ENCODE measurements at places on chromosomes 16 and 17.

- DNase-seq: no peak
These were observed 452.3 kb downstream of the CDH11 start for GRCh38 chr16:64669573-64669972.

GRCh38 chr17:82884970-82885353, 45.1 kb upstream of the ZNF750 start:
- no peak for DNase-seq

DNA sequence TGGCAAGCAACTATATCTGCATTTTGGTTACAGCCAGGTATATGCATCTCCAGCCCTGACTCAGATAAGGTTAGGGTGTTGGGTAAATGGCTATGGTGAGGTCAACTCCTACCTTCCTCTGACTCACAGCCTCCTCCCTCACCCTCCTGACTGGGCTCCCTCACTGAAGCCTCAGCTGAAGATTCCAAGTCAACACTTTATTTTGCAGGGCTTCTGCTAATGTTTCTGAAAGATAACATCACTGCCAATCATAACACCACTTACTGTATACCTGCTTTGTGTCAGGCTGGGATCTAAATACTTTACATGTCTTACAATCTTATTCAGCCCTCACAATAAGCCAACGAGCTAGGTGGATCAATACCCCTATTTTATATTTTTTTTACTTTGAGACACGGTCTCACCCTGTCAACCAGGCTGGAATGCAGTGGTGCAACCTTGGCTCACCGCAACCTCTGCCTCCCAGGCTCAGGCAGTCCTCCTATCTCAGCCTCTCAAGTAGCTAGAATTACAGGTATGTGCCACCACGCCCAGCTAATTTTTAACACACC, 47.8 kb upstream of the GCSH start:
- no peak for DNase-seq

DNA sequence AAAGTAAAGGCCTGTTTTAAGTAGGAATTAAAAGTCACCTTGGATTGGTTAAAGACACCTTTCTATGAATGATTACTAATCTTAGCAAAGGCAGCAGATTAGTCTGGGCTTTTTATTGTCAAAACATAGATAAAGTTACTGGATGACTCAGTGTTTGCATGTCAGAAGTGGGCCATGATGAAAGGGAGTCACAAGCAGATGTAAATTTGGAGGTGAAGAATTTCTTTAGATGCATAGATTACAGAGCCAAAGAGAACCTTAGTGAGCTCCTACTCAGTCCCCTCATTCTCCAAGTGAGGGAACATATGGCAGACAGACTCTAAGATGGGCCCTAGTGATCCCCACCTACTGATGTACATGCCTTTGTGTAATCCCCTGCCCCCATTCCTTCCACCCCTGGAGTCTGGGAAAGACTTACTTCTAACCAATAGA, 124.5 kb downstream of the HS3ST3A1 start:
- no peak for DNase-seq

DNA sequence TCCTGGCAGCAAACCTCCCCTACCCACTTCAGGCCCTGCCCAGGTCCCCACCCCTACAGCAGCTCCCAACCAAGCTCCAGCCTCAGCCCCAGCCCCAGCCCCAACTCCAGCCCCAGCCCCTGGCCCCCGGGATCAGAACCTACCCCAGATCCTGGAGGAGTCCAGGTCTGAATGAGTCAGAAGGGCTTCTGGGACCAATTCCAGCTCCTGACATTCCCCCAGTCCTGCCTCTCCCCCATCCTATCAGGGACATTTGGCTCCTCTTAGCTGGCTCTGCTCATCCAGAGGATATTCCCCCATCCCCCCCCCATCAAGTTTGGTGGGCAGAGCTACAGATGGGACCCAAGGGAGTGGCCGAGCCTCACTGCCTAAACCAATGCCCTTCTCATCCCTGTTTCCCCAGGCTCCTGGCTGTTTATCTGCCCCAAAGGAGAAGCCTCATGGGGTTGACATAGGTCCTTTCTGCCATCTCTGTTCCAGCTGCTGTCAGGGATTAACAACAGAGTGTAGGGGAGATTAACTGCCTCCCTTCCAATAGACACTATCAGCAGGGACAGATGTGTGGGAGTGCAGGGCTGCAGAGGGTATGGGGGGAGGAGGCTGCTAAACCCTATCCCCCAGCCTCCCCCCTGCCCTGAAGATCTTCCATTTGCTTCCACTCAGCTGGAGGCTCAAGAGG, 16.5 kb downstream of the CNTNAP1 start:
- DNase-seq: no peak

All from NCI-H1436 treated with DMSO at 0.1 percent for 48 hours (cell line).